ENCODE measurements at places on chromosomes 16 and 17. TPM values are rescaled to one million over a fixed set of nuclear protein-coding genes. Genes with fewer than 3 reads are reported as not detected.

EFCAB3 gene
- polyA plus RNA-seq: not detected

WFDC1 gene
- not detected for polyA plus RNA-seq

VPS35L gene
- 53.7 TPM for polyA plus RNA-seq

CES3 gene
- polyA plus RNA-seq: not detected
